PC-9 (cell line): ENCODE measurements at places on chromosomes 6 and 20. TPM values are rescaled to one million over a fixed set of nuclear protein-coding genes. Genes with fewer than 3 reads are reported as not detected.

DNA sequence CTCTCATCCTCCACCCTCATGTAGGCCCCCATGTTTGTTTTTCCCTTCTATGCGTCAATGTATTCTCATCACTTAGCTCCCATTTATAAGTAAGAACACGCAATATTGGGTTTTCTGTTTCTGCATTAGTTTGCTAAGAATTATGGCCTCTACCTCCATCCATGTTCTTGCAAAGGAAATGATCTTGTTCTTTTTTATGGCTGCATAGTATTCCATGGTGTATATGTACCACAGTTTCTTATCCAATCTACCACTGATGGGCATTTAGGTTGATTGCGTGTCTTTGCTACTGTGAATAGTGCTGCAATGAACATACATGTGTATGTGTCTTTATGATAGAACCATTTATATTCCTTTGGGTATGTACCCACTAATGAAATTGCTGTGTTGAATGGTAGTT lies 200.0 kb downstream of the ADGRG6 start:
- no peak for DNase-seq

The OOEP gene
- total RNA-seq: 10.9 and 12.2 TPM in 2 replicates

DNA sequence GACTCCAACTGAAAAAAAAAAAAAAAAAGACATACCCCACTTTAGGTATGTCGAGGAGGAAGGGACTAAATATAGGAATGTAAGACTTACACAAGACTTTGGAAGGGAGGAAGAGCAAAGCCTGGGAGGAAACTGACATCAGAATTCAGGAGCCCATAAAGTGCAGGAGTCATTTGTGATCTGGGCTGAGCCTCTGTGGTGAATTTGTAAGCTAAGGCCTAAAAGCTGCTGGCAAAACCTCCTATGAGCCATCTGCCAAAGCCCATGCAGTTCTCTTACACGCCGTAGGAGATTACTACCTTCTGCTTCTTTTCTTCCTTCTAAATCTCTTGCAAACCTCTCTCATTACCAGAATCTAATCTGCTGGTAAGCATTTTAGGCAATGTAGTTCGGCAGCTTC lies 52.0 kb upstream of the THEMIS start:
- no peak for DNase-seq

DNA sequence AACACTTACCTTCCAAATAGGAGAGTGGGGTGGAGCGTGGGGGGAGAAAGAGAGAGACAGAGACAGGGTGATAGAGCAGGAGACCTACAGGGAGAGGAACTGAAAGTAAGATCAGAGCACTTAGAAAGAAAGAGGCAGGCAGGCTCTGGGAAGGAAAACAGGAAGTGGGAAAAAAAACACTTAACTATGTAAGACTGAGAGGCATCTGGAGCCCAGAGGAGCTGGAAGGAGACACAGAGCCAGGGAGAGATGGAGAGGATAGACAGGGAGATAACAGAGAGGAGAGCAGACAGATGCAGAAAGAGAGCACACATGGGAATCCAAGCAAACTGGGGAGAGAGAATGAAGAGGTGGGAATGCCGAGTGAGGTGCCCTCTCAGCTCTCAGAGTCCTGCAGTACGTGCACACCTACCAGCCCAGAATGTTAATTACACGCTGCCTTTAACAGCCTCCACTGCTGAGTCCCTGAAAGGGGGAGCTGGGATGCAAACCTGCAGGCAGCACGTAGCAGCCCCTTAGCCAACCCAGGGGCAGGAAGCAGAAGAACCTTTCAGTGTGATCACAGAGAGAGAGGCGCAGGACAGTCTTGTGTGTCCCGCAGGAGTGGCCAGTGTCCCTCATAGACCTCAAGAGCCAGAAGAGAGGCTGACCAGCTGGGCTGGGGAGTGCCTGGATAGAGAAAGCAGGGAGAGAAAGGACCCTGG lies 132.7 kb upstream of the LRFN2 start:
- no peak for DNase-seq

DNA sequence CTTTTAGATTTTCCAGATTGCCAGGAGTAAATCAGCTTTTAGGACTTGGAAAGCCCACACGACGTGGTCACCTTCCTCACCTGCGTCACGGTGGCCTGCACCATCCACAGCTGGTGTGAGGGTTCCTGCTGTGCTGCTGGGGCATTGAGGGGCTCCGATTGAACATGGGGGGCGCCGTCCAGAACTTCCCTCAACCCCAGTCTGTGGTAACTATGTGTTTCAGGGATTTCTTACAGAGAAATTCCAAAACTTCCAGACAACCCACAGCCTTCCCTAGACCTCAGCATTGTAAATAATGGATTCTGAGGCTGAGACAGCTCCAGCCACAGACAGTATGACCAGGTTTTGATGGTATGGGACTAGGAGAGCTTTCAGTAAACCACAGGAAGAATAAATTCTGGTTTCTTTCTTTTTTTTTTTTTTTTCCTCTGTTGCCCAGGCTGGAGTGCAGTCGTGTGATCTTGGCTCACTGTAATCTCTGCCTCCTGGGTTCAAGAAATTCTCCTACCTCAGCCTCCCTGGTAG lies 46.7 kb upstream of the IRF4 start:
- no peak for DNase-seq

GRCh38 chr6:84652356-84653026 lies 111.9 kb downstream of the TBX18 start:
- DNase-seq: peak; percentile 68

GRCh38 chr6:145241721-145242120 lies 493.6 kb downstream of the EPM2A start:
- no peak for DNase-seq

DNA sequence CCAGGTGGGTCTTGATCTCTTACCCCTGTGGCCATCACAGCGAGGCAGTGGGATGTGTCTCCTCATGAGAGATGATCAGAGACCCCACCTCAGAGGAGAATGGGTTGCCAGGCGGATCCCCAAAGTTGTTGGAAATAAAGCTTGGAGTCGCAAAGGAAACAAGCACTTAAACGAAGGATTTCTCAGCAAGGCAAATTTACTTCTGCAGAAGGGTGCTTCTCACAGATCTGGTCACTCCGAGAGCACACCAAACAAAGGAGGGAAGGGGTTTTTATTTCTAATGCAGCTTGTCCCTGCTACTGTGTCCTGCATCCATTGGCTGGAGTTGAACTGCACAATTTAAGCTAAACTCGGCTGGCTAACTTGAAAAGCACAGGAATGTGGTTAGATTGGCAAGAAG lies 466.6 kb upstream of the EYS start:
- no peak for DNase-seq

The PDE10A gene
- not detected in 2 replicates for total RNA-seq

- no peak for DNase-seq
Measured at GRCh38 chr6:140601021-140601808, 1226.8 kb upstream of the CITED2 start.

The ZBTB22 gene
- 16.5 and 20.8 TPM in 2 replicates for total RNA-seq

The PRND gene
- not detected in 2 replicates for total RNA-seq
